NCI-H1436 (cell line): ENCODE measurements at places on chromosomes 16 and 17.

GRCh38 chr16:30985401-30986128, 558 bp downstream of the HSD3B7 start:
- DNase-seq, result peak; percentile 64

- DNase-seq, result peak; percentile 86
These were observed at the start of gene CHRNB1 for GRCh38 chr17:7444682-7445618. Gene CHRNB1, plus strand, starts transcription at chr17:7445061. Its CDS starts 67 bp downstream, at chr17:7445128.

GRCh38 chr16:57647136-57647875, 18.9 kb downstream of the ADGRG1 start:
- no peak for DNase-seq

DNA sequence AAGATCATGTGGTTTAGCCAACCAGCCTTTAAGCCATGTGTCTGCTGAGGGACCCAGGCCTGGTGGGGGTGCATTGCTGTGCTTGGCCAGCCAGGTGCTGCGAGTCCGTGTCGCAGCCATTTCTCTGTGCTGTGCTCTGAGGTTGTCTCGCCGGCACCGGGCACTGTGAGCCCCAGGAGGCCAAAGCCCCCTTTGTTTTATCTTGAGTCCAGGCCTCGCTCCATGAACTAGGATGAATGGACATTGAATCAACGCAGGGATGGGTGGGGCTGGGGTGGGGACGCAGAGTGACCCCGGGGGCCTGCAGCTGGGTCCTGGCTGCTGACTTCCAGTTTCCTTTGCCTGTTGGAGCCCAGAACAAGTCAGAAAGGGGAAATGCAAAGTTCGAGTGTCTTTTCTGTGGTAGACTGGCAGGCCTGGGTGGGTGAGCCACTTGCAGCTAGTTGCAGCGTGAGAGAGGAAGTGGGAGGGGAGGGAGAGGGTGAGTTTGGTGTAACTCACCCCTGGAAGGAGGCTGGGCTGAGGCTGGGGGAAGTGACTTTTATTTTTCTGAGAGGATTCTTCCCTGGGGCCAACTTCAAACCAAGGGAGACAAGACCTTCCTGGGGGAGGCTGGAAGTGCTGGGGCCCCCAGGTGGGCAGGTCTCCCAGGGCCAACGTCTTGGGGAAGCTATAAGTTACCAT, 324.7 kb downstream of the SEC14L1 start:
- no peak for DNase-seq

DNA sequence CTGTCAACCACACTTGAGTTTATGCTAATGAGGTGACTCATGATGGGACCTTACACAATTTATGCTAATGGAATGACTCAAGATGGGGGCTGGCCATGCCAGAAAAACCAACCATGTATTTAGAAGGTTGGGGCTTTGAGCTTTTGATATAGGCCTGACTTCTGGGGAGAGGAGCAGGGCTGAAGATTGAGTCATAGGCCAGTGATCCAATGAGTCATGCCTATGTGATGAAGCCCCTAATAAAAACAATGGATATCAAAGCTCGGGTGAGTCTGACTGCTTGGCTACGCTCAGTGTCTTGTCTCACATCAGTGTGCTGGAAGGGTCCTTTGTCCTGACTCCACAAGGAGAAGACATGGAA, 7.3 kb downstream of the MFSD6L start:
- DNase-seq, result no peak

DNA sequence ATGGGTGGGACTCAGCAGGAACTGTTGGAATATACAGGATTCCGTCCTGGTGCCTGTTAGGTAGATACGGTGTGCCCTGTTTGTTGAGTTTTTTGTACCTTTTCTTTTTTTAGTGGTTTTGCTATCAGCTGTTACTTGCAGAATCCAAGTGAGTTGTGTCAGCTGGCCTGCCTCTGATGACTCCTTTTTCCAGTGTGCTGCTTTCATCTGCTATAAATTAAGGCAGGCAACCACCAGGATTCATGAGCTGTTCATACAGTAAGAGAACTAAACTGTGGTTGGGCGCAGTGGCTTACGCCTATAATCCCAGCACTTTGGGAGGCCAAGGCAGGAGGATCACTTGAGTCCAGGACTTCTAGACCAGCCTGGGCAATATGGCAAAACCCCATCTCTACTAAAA, 79.9 kb downstream of the WNT3 start:
- DNase-seq, result no peak

- DNase-seq, result no peak
These were observed 2.8 kb upstream of the NHERF1 start for GRCh38 chr17:74745548-74746177.

- no peak for DNase-seq
These were observed 181.2 kb upstream of the AXIN2 start for GRCh38 chr17:65742403-65743307.

GRCh38 chr17:28940675-28941074, 10.6 kb downstream of the PHF12 start:
- peak; percentile 52 for DNase-seq

DNA sequence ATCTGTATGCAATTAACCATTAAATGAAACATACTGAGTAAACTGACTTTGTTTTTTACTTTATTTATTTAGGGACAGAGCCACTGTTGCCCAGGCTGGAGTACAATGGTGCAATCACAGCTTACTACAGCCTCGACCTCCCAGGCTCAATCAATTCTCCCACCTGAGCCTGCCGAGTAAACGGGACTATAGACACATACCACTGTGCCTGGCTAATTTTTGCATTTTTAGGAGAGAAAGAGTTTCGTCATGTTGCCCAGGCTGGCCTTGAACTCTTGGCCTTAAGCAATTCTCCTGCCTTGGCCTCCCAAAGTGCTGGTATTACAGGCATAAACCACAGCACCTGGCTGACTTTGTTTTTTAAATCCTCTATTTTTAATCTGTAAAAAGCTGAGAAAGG, 42.6 kb downstream of the ANKFY1 start:
- DNase-seq, result no peak

- DNase-seq, result no peak
These were observed 79.9 kb upstream of the CBX4 start for GRCh38 chr17:79919164-79919585.

- no peak for DNase-seq
These were observed 341.0 kb upstream of the CCL2 start for GRCh38 chr17:33914125-33914524.

GRCh38 chr17:16313139-16314090, 39.9 kb downstream of the CENPV start:
- no peak for DNase-seq

- DNase-seq, result no peak
These were observed 255.5 kb upstream of the KCNJ16 start for GRCh38 chr17:69819316-69820087.

GRCh38 chr16:1037394-1038257, 34.9 kb upstream of the SSTR5 start:
- DNase-seq, result no peak

- DNase-seq, result no peak
These were observed 220.1 kb downstream of the FOXL1 start for GRCh38 chr16:86798247-86799041.

DNA sequence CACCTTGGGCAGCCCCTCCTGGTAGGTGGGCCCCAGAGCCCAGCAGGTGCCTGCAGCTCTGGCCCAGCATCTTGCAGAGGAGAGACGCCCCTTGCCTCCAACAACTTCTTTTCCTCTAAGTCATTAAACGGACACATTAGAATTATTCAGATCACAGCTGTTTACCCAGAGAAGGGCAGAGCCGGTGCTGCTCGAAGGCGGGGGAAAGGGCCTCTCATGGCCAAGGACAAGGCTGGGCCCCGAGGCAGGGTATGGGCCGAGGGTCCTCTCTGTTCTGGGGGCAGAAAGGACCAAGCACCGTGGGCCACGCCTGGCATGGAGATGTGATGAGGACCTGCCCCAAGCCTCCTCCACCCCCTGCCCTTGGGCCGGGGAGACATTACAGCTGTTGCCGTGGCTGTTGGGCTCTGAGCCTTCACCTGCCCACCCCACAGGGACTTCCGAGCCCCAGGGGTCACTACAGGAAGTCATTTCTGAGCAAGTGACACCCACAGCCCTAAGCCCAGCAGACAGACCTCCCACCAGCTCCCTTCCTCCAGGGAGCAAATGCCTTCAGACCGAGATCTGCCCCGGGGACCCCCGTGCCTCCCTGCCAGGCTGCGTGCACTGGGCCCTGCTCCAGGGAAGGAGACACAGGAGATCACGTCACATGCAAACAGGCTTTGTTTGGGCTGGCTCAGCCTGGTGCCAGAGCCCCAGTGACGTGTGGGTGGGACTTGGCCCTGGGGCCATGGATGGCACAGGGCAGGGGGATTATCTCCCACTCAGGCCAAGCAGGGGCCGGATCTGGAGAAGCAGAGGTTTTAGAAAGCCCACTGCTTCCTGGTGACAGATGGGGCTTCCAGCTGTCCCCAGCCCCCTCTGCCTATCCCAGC, 699 bp upstream of the PVALEF start:
- DNase-seq, result no peak

GRCh38 chr16:12904329-12904671, 2.9 kb downstream of the SHISA9 start:
- DNase-seq, result no peak

GRCh38 chr17:13016881-13017654, 759 bp downstream of the ELAC2 start:
- no peak for DNase-seq

DNA sequence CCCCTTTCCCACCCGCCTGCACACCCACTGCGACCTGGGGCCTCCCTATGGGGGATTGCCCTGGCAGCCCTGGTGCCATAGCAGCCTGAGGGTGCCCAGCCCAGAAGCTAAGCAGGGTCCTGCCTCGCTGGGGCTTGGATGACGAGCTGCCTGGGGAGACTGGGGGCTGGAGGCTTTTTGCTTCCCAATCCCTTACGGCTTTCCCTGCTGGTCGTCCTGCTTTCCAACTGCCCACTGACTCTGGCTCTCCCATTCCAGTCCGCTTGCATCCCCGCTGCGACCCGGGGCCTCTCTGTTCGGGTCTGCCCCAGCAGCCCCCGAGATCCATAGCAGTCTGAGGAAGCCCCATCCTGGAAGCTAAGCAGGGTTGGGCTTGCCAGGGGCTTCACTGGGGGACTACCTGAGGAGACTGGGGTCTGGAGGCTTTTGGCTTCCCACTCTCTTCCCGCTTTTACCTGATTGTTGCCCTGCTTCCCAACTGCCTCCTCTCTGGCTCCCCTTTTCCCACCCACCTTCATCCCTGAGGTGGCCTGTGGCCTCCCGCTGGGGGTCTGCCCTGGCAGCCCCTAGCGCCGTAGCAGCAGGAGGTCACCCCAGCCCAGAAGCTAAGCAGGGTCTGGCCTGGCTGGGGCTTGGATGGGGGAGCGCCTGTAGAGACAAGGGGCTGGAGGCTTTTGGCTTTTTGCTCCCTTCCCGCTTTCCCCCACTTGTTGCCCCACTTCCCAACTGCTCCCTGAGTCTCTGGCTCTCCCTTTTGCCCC, 2292.8 kb downstream of the TP53TG3F start:
- DNase-seq, result no peak

DNA sequence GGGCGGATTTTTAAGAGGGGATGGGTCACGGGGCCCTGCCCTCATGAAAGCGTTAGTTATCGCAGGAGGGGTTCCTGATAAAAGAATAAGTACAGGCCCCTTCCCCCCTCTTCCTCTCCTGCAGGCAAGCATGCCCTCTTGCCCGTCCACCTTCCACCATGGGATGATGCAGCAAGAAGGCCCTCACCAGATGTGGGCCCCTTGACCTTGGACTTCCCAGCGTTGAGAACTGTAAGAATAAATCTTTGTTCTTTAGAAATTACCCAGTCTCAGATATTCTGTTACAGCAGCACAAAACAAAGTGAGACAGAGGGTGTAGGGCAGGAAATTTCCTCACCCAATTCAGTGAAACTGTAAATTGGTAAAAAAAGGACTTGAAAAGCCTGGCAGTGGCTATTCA, 27.8 kb upstream of the LCMT1 start:
- no peak for DNase-seq

DNA sequence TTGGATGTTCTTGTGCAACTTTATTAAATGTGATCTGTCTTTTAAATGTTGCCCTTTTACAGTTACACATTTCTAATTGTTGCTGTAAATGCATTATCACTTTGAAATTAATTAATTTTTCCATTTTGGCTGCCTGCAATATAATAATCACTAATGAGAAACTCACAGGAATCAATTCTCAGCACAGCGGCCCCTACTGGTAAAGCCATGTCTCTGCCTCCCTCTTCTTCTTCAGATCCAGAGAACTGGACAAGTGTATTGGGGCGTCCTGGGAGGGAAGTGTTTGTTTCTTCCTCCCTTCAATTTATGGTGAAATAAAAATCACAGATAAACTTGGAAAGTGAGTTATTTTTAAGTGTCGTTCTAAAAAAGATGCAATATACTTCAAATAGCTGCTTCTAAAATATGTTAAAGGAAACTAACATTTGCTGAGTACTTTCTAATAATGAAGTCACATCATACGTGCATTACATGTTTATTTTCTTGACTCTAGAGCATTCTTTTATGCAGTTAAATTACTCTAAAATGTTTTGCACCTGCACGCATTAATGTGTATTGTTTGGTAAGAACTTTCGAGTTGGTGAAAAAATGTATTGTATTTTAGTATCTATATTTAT, 338.0 kb downstream of the WWOX start:
- DNase-seq, result peak; percentile 10

DNA sequence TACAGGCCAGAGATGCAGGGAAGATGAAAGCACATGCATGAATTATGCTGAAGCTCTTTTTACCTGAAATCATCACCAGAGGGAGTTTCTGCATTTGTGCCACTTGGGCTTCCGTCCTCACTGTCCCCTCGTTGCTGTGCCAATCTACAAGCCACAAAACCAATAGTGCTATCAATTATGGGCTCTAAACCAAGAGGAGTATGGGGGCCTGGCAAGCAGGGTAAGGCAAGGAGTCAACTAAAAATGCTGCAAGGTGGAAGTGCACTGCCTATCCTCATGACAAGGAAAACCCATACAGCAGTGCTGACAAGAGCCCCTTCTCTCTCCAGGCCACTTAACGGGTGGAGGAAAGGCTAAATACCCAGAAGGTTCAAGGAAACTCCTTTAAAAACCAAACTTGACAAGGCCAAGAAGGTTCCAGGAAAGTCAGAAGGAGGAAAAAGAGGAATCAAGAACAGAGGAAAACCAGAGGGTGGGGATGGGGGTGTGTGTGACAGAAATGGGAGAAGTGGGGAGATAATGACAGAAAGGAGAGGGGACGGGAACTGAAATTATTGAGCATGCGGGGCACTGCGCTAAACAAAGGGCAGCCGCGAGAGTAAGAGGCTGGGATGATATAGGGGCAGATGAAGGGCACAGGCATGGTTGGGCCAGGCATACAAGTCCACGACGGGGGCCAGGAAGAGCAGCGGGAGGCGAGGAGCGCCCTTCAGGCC, 674 bp downstream of the C17orf75 start:
- peak; percentile 12 for DNase-seq

DNA sequence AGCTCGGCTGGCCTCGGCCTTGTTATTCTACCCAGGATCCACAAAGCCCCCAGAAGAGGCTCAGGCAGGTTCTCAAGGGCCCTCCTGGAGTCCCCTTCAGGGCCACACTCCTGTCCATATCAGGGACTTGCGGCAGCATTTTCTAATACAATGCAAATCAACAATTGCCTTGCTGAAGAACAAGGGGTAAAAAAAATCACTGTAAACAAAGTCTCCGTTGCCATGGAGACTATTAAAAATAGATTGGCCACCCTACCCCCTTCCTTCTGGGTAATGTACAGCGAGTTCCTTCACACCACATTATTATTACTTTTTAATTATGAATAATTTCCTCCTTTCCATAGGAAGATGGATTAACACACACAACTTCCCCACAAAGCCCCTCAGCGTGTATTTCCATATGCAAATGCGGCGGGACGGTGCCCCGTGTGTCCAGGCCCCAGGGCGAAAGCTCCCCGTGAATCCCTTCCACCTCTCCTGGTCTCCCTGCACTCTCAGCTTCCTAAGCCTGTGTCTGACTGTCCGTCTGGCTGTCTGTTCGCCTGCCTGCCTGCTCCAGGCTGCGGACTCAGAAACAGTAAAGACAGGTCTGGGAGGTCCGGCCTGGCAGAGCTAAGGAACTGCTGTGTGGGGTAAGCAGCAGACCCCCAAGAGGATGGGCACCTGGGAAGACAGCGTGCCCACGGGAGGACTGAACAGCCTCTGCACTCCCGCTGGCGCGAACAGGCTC, 196.6 kb downstream of the RBFOX3 start:
- DNase-seq, result no peak
